ENCODE measurements at places on chromosomes 12 and 14.

GRCh38 chr14:74892745-74893144, 11.0 kb downstream of the DLST start:
- DNase-seq, result no peak

DNA sequence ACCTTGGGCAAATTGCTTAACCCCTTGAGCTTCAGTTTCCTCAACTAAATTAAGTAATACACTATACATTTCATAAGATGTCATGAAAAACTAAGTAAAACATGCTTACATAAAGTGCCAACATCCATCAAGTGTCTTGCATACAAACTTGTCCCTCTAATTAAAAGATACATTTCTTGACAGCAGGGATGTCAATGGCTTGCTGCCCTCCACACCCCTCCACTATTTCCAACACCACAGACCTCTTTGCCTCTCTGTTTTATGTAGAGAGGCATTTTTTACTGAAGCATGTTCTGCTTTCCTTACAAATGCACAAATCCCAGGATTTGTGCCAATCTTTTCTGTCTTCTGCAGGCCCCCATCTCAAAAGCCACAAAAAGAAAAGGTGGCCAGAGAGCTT, 89.0 kb upstream of the HOXC13 start:
- no peak for DNase-seq

- no peak for DNase-seq
These were observed 232.6 kb upstream of the TBX3 start for GRCh38 chr12:114916541-114916940.

DNA sequence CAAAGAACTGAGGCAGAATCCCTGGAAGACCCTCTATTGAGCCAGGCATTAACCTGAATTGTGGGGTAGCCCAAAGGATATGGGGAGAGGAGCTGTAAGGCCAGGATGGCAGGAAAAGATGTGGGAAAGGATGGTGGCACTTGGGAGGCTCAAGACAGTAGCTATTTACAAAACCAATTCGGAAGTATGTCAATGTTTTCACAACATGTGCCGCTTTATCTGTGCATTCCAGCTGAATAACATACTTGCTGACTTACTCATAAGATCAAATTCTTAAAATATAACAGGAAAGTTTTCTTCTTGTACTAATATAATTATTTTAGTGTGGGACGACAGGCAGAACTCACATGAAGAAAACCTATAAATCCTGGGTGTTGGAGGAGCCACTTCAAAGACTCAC, 10.6 kb downstream of the BBS10 start:
- no peak for DNase-seq

DNA sequence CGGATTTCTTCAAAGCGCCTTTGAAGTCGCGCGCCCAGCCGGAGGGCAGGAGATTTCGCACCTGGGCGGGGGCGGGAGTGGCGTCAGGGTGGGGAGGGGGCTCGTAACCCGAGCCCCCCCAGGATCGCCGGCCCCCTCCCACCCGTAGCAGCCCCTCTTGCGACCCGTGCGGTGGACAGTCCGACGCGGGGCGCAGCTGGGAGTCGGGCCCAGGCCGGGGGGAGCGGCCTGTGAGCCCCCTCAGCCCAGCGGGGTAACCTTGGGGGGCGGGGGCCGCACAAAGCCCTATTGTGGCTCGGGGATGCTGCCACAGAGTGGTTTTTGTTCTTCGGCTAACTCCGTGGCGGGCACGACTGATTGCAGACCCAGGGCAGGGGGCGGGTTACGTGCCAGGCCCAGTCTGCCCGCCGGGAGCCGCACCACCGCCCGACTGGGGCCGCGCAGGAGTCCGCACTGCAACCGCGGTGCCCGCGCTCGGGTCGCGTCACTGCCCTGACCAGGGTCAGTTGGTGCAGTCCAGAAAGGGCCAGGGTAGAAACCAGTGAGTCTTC, 4.2 kb upstream of the AAAS start:
- peak; percentile 27 for DNase-seq

Data from activated CD4-positive, alpha-beta T cell treated with anti-CD3 and anti-CD28 coated beads, Interleukin-10, Interleukin-2, amounts not matched to agents 100 ng/mL and 50 ng/mL, durations not matched to agents 16 hours and 8 hours (primary cell).